ENCODE measurements at places on chromosomes 3 and 15.

DNA sequence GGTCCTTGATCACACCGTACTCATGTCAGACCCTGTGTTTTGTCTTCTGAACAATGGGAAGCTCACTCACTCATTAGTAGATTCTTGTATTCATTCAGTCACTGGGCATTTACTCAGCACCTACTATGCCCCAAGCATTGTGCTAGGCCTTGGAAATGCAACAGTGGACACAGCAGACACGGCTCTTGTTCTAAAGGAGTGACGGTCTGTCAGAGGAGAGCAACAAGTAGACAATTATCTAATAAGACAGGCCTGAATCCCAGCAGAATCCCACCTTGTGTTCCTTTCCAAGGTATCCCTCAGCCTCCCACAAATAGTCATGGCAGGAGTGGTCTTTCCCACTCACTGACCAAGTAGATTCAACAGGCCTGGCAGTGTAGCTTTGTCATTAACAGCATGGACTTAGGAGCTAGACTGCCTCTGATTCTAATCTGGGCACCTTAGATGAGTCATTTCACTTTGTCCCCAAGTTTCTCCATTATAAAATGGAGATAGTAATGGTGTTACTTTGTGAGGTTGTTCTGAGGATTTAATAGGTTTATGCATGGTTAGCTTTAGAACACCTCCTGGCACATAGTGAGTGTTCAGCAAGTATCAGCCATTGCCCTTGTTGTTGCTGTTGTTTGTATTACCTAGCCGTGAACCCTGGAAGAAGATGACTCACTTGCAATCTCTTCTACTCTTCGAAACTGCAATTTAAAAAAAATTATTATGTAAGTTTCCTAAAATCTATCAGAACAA lies 69.1 kb downstream of the SSUH2 start:
- DNase-seq = no peak

GRCh38 chr15:88636050-88636449 lies 2.8 kb upstream of the ISG20 start:
- peak; percentile 62 for DNase-seq

DNA sequence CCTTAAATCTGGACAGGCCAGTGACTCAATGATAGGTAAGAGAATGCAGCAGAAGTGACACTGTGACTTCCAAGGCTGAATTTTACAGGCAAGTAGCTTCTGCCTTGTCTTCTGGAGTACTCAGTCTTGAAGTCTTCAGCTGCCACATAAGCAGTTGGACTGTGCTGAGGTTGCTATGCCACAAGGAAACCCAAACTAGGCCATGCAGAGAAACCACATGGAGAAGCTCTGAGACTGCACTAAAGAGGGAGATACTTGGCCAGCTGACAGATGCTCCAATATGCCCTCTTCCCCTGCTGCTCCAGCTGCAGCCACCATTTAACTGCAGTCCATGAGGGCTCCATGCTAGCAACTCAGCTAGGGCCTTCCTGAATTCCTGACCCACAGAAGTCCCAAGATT lies 119.4 kb upstream of the GADL1 start:
- DNase-seq = no peak

- no peak for DNase-seq
Observed at GRCh38 chr3:31947671-31948091, 33.4 kb downstream of the OSBPL10 start.

DNA sequence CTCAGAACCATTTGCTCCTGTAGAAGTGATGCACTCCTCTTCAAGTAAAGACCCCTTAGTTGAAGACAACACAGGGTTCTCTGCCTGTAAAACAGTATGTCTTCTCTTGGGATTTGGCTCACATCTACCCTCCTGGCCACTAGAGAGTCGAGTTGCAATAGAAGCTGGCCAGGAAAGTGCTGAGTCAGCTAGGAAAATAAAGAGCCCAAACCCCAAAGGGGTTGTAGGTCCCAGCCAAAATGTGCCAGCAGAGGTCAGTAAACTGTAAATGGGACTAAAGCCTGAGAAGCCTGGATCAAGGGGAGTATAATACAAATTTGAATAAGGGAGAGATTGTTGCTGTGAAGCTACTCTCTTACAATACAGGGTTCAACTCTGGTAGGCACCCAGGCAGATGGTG lies 37.2 kb upstream of the THBS1 start:
- no peak for DNase-seq

GRCh38 chr3:11593318-11594034 lies 50.2 kb downstream of the VGLL4 start:
- DNase-seq = no peak

DNA sequence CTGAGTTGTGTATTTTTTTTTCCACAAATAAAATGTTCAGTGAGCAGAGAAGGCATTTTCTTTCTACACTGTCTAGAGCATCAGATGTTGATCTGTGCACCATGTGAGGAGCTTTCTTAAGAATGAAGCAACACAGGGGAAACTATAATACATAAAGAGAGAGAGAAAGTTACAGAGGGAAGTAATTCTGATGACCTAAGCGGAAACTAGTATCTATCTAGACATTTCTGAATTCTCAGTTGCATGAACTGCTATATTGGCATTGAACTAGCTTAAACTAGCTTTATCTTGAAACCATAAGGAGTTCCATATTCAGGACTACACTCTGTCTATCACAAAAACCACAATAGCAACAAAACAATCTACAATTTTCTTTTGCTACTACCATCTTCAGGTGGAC lies 822.4 kb downstream of the VGLL3 start:
- DNase-seq = no peak

DNA sequence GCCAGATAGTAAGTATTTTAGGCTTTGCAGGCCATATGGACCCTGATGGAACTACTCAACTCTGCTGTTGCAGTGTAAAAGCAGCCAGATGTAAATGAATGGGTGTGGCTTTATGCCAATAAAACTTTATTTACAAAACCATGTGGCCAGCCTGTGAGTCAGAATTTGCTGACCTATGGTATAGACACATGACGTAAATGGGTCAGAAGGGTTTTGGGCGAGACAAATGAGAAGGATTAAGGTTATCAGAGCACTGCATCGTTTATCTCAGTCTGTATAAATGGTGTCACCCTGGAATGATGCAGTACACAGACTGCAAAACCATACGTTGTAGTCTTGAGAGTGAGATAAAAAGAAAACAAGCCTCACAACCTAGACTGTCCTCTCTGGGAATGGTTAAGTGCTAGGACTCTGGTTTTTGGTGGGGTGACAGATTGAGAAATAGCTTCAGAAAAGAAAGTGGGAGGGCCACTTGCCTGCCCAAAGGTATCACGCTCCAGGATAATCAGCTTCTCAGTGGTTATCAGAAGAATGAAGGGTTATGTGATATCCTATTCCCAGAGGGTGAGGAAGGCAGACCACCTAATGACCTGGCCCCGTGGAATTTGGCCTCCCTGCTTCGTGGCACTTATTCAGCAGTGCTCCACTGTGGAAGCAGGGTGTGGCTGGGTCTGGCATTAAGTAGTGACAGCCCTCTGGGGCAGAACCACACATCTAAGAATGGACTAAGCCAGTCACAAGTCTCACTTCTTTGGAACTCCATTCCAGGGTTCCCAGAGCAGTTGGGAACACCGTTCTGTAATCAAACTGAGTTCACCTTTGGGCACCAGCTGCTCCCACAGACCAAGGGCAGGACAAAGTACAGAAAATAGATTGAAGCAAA lies 46.1 kb downstream of the ABHD5 start:
- DNase-seq = no peak

- DNase-seq = no peak
Observed at GRCh38 chr3:105564546-105565288, 198.0 kb downstream of the ALCAM start.

DNA sequence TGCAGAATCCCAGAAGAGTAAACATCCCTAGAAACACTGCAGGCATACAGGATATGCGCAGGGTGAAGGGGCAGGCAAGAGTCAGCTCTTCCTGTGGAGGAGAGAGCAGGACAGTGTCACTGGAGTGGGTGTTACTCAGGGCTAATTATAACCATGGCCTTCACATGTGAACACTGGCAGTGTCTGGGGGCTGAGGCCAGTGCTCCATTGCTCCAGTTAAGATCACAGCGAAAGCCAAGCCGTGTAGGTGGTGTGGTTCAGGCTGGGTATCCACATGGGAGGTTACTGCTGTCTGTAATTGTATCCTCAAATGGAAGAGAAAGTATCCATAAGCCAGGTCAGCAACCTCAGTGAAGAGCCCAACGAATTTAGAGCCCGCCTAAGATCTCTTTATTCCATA lies 84.6 kb downstream of the MESD start:
- DNase-seq = no peak

- DNase-seq = no peak
Observed at GRCh38 chr15:60660290-60661051, 181.5 kb upstream of the ICE2 start.

GRCh38 chr15:95290176-95290974 lies 1040.1 kb upstream of the NR2F2 start:
- no peak for DNase-seq

DNA sequence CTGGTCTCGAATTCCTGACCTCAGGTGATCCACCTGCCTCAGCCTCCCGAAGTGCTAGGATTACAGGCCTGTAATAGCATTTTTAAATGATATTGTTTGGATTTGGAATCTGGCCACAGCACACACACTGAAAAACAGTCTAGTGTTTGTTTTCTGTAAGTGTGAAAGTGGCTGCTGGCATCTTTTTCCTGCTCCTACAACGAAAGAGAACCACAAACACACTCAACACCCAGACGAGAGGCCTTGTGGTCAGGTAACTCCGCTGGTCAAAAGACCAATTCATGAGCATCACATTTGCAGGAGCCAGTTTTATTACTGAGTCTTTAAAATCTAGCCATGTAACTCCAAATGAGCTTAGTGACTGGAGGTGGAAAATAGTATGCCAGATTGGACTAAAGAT lies 50.2 kb downstream of the IMPG2 start:
- DNase-seq = no peak

- no peak for DNase-seq
Observed at GRCh38 chr3:2198776-2199279, 100.2 kb downstream of the CNTN4 start.

GRCh38 chr3:57046101-57046765 lies 14.2 kb upstream of the SPATA12 start:
- no peak for DNase-seq

DNA sequence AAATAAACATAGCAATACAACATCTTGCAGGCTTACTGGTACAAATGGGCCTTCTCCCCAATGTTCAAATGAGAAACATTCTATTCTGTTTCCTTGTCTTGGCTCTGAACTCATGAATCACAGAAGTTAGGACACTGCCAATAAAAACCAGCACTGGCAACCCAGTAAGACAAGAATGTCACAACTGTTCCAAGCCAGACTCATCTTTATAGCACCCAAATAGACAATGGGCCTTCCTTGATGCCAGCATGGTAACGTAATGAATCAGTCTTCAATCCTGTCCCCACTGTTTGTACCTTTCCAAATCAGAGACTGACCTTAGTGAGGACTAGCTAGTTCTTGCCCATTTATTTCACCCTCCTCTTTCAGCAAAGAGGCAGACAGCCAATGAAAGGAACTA lies 14.1 kb upstream of the RPS17 start:
- no peak for DNase-seq

DNA sequence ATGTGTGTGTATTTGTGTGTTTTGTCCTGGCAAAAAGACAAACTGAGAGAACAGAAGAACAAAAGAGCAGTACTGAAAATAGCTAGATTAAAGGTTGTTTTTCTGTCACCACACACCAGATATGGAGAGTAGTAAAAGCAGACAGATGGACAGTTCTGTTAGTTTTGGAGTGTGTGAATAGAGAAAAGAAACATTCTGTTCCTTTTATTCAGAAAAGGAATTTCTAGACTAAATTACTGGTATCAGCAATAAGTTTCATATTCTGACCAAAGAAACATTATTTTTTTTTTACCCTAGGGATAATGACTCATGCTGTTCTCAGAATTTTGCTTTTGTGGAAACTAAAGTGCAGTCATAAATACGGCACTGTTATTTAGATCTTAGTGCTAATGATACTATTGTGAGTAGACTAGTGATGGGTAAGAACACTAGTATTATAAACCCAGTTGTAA lies 32.9 kb downstream of the PIK3CA start:
- no peak for DNase-seq

- no peak for DNase-seq
Observed at GRCh38 chr3:136844724-136845123, 17.3 kb upstream of the NCK1 start.

- DNase-seq = no peak
Observed at GRCh38 chr15:62275831-62276230, 110.7 kb upstream of the C2CD4B start.

DNA sequence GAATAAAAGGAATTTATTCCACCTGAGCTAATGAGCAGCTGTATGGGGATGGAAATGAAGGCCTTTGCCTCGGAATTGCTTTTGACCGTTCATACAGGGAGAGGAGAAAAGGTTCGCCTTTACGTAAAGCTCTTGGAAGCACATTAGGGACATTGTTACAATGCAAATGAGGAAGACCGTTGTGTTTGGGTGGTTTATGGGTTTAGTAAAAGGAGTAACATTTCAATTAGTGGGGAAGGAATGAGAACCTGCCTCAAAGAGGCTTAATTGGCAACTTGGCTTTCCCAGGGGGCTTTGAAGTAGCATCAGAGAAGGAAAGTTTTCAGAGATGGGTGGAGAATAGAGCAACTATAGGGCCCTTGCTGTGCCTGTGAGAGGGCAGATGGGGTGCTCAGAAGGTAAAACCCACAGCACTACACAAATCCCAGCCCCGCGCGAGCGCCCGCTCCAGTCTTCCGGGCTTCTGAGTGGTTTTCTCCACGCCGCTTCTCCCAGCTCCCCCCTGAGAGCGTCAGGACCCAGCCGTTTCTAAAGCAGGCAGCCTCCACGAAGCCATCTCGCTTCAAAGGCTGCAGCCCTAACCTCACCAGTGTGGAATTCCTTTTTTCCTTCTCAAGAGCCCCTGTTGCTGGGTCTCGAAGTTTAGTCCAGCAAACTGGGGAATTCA lies 192.0 kb upstream of the HES1 start:
- no peak for DNase-seq

GRCh38 chr15:70044168-70044567 lies 53.5 kb downstream of the TLE3 start:
- DNase-seq = no peak

- no peak for DNase-seq
Observed at GRCh38 chr3:42701371-42702065, 1.1 kb downstream of the HHATL start.

Measured in stimulated activated CD4-positive, alpha-beta T cell treated with anti-CD3 and anti-CD28 coated beads, Interleukin-2, amount 100 ng/mL, for 4 hours (primary cell).